ENCODE measurements at places on chromosomes 6 and 20. TPM values are rescaled to one million over a fixed set of nuclear protein-coding genes. Genes with fewer than 3 reads are reported as not detected.

GRCh38 chr6:126625019-126625418 is 285.1 kb downstream of the CENPW start:
- no peak for DNase-seq
- no peak overlapping the region for H3K4me3 ChIP-seq
- no peak overlapping the region for H3K27ac ChIP-seq
- no peaks in the 10 kb centered on the region for H3K27me3 ChIP-seq
- H3K4me1 ChIP-seq: no peaks in the 10 kb centered on the region

GRCh38 chr6:46393940-46394337 is 97.3 kb downstream of the RCAN2 start:
- peaks cover 24% of the 10 kb centered on the region for H3K27me3 ChIP-seq
- H3K4me3 ChIP-seq: no peak overlapping the region
- no peaks in the 10 kb centered on the region for H3K4me1 ChIP-seq
- no peak for DNase-seq
- no peak overlapping the region for H3K27ac ChIP-seq

DNA sequence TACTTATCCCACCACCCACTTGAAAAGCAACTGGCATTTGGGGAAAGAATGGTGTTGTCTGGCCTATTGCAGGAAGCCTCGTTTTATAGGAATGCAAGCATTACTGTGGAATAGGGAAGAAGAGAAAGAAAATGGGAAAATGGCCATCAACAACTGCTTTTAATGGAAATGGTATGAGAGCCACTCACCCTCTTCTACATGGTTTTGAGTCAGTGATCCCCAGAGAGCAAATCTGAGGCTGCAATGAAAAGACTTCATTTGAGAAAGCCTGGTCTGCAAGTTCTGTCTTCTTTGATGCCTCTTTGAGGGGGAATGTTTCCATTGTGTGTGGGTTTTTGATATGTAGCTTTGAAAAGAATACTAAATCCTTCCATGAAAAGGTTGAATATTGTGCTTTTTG is 172.3 kb upstream of the HDDC2 start:
- H3K36me3 ChIP-seq: no peaks in the 10 kb centered on the region
- no peaks in the 10 kb centered on the region for H3K4me1 ChIP-seq
- H3K4me3 ChIP-seq: no peak overlapping the region

DNA sequence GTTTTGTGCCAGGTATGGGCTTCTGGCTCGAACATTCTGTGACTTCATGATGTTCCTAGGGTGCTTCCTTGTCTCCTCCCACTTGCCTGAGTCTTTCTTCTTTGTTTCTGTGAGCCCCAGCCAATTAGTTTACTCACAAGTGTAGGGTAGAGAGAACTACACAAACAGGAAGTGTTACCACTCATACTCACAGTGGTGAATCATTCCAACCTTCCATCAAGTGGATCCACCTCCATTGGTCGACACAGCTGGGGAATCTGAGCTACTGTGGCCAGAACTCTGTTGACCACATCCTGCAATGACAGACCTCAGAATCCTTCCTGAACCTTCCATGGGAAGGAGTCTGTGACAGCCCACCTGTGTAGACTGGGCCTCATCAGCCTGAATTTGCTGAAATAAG is 76.8 kb downstream of the UNC5CL start:
- H3K27ac ChIP-seq: peak overlapping the region; percentile 66
- no peaks in the 10 kb centered on the region for H3K36me3 ChIP-seq
- no peaks in the 10 kb centered on the region for H3K27me3 ChIP-seq
- H3K4me1 ChIP-seq: peaks cover 13% of the 10 kb centered on the region
- DNase-seq: peak; percentile 38

DNA sequence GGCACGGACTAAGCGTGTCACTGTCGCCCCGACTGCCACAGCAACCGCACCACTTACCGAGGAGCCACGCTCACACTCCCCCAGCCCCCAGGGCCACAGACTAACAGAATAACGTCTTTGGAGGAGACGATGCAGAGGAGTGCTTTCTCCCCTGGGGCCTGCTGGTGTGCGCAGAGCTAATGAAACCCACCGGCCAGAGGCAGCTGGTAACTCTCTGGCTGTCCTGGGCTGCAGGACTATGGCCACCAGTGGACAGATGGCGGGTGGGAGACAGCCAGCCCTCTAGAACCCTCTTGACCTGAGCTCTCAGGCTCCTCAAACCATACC is 228.0 kb downstream of the DLL1 start:
- no peaks in the 10 kb centered on the region for H3K36me3 ChIP-seq
- no peak overlapping the region for H3K4me3 ChIP-seq
- H3K27ac ChIP-seq: no peak overlapping the region
- no peaks in the 10 kb centered on the region for H3K4me1 ChIP-seq
- no peaks in the 10 kb centered on the region for H3K27me3 ChIP-seq

- peaks cover 26% of the 10 kb centered on the region for H3K27me3 ChIP-seq
- DNase-seq: no peak
- H3K4me1 ChIP-seq: no peaks in the 10 kb centered on the region
- no peaks in the 10 kb centered on the region for H3K36me3 ChIP-seq
- H3K4me3 ChIP-seq: no peak overlapping the region
Measured at GRCh38 chr20:57910716-57911115, 200.9 kb upstream of the PMEPA1 start.

- DNase-seq: no peak
- peaks cover 30% of the 10 kb centered on the region for H3K4me1 ChIP-seq
- no peak overlapping the region for H3K27ac ChIP-seq
- peaks cover 13% of the 10 kb centered on the region for H3K36me3 ChIP-seq
- H3K27me3 ChIP-seq: no peaks in the 10 kb centered on the region
- no peak overlapping the region for H3K4me3 ChIP-seq
Measured at GRCh38 chr20:10466325-10466724, 31.2 kb downstream of the SLX4IP start.

GRCh38 chr20:12019715-12020114 is 102.0 kb downstream of the BTBD3 start:
- no peaks in the 10 kb centered on the region for H3K27me3 ChIP-seq
- DNase-seq: no peak
- H3K4me1 ChIP-seq: no peaks in the 10 kb centered on the region
- H3K36me3 ChIP-seq: no peaks in the 10 kb centered on the region
- no peak overlapping the region for H3K27ac ChIP-seq

DNA sequence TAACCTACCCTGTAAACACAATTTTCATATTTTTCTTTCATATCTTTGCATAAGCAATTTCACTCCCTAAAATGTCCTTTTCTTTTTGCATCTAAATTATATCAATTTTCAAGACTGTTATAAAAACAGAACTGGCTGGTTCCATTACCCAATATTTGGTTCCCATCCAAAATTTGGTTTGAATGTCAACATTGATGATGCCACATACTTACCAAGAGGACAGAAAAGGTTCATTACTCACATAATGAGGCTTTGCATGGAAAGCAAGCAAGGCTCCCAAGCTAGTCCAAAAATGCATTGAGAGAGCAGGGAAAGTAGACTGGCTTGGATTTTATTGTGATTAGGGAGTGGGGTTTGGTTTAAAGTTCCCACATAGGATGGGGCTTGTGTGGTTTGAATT is 144.4 kb upstream of the AKIRIN2 start:
- no peak overlapping the region for H3K4me3 ChIP-seq
- H3K4me1 ChIP-seq: no peaks in the 10 kb centered on the region
- peaks cover 14% of the 10 kb centered on the region for H3K27me3 ChIP-seq
- no peak for DNase-seq
- no peaks in the 10 kb centered on the region for H3K36me3 ChIP-seq
- H3K27ac ChIP-seq: no peak overlapping the region

DNA sequence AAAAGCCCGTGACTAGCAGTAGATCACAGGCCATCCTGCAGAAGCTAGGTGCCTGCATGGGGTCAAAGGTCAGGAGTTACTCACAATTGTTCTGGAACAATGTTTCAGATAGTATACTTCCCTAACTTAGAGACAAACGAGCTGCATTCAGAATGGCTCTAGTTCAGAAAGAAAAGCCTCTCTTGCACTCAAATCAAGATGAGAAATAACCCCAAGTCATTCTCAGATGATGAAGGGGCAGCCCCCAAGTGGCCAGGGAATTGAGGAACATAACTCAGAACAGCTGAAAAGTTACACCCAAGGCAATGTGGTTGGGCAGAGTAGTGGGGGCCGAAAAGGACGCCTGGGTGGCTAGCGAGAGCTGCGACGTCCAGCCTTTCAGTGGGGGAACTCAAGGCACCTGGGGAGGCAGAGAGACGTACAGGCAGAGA is 27.8 kb downstream of the FYN start:
- DNase-seq: no peak
- peaks cover 18% of the 10 kb centered on the region for H3K4me1 ChIP-seq
- peak overlapping the region; percentile 97 for H3K27ac ChIP-seq

TAGAP gene
- 56.1 TPM for total RNA-seq

MAP7 gene
- 1.4 TPM for total RNA-seq

PHACTR3 gene
- total RNA-seq: not detected

ESR1 gene
- total RNA-seq: 0.07 TPM

SMOC2 gene
- total RNA-seq: not detected

THEMIS gene
- 13.4 TPM for total RNA-seq

RPRD1B gene
- 33.3 TPM for total RNA-seq

LY6G6D gene
- not detected for total RNA-seq

LINC00237 gene
- total RNA-seq: 0.49 TPM

SGK2 gene
- total RNA-seq: 1.7 TPM

All from activated T-cell treated with anti-CD3 and anti-CD28 coated beads, Interleukin-2, amount 50 U/mL, for 72 hours (primary cell).